ENCODE measurements at places on chromosomes 11 and 22.

GRCh38 chr11:64144587-64145472 lies 21.1 kb downstream of the MACROD1 start:
- DNase-seq, result no peak

- peak; percentile 8 for DNase-seq
Observed at GRCh38 chr11:71309181-71309580, 56.8 kb upstream of the SHANK2 start.

DNA sequence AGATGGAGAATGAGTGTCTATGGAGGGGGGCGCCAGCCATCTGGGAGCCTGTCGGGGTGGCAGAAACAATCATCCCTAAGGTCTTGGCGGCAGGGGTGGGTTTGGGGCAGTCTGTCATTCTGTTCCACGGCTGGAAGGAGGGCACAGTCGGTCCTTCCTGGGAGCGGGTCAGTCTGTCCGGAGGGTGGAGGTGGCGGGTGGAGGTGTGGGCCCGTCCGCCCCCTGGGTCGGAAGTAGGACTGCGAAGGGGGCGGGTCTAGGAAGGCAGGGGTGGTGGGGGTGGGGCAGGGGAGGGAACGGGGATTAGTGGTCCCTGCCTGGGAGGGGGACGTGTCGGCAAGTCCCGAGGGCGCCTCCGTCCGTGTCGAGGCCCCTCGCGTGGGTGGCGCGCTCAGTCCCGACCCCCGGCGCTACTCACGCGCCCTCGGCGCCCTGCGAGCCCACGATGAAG lies 461 bp downstream of the TBC1D10A start:
- peak; percentile 47 for DNase-seq

DNA sequence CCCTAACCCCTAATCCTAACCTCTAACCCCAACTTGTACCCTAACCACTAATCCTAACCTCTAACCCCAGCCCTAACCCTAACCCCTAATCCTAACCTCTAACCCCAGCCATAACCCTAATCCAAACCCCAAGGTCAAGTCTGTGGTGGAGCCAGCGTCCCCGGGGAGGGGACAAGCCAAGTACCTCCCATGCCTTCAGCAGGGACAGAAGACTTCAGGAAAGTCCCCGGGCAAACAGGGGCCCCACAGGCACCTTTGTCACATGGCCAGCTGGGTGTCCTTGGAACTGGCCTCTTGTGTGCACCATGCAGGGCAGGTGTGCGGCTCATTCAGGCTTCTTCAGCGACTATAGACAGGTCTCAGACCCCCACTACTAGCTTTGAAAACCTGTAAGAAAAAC lies 555.8 kb downstream of the BRD1 start:
- no peak for DNase-seq

GRCh38 chr11:114265122-114265878 lies 30.9 kb upstream of the NNMT start:
- DNase-seq, result no peak

DNA sequence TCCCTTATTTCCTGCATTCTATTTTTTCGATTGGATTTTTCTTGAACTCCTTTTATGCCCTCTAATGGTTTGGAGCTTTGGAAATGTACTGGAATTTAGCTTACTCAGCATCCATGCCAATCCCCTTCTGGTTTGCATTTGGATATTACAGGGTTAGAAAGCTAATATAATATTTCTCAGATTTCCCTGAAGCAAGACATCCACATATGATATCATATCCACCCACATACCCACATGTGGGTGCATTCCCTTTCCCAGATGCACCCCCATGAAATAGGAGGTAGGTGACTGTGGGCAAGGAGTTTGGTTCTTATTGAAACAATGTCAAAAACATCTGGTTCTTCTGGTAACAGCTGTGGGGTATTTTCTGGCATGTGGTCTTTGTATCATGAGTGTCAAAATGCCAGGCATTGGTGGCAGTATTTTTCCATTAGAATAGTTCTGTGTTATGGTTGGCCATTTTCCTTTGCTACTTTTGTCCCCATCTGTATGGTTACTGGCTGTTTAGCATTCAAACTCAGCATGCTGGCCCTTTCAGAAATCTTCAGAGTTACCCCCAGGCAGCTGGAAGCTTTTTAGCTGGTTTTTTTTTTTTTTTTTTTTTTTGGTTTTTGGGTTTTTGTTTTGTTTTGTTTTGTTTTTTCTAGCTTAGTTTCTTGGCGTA lies 32.7 kb upstream of the DDX10 start:
- DNase-seq, result no peak

DNA sequence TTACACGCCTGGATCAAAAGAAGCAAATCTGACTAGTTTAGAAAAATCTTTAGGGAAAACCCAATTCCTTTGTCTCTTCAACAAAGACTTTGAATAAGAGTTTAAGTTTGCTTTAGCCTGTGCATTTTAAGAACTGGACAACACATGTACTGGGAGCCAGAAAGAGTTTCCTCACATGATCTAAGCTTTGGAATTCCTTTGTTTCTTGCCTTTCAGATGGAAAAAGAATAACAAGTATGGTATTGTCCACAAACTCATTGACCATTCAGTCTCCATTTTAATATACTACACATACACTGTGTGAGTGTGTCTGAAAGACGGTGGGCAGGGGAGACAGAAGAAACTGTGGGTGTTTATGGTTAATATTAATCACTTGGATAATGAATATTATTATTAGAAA lies 205.6 kb downstream of the MAML2 start:
- no peak for DNase-seq

GRCh38 chr11:123143921-123144320 lies 51.1 kb downstream of the CLMP start:
- DNase-seq, result no peak
